ENCODE measurements at places on chromosomes 3 and 15.

- DNase-seq = no peak
These were observed 412.3 kb downstream of the ERC2 start for GRCh38 chr3:56055951-56056350.

GRCh38 chr15:57949374-57949943 lies 116.1 kb downstream of the ALDH1A2 start:
- no peak for DNase-seq

DNA sequence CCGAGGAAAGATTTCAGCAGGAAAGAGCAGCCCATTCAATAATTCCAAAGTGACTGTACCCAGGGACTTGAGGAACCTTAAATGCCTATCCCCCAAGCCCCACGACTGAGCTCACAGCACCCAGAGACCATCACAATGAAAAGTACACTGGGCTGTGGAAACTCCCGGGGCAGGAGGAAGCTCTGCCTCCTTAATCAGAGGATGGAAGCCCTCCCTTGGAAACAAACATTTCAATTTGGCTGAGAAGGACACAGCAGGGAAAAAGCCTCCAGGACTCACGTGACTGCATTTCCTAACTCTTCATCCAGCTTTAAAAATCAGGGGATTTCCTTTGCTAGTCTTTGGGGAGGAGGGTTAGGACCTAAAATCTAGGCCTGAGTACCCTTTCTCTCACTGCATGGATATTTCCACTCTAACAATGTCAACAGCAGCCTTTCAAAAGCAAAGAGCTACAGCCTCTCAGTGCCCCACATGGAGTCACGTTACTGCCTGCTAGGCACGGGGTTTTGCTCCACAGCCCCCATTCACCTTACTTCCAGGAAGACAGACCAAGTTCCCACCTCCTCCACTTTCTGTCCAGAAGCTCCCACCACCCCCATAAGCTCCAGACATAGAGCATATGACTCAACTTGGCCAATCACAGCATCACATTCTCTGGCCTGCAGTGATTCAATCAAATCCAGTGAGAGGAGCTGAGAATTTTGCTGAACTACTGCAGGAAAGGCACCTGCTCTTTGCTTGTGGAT lies 68.9 kb upstream of the WNT5A start:
- DNase-seq = no peak

DNA sequence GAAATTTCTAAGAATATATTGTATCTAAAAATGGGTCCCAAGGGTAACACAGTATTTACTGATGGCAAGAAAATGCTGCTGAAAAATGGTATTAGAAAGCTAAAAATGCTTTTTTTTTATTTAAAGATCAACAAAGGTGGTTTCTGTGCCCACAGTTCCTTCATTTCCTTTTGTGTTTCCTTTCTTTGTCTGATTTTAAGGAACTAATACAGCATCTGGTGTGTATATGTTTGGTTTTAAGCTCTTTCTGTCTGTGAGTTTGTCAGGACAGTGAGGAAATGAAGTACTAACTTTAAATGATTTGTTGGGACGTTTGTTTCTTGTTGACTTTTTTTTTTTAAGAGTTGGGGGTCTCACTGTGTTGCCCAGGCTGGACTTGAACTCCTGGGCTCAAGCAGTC lies 38.2 kb downstream of the RASA2 start:
- no peak for DNase-seq

DNA sequence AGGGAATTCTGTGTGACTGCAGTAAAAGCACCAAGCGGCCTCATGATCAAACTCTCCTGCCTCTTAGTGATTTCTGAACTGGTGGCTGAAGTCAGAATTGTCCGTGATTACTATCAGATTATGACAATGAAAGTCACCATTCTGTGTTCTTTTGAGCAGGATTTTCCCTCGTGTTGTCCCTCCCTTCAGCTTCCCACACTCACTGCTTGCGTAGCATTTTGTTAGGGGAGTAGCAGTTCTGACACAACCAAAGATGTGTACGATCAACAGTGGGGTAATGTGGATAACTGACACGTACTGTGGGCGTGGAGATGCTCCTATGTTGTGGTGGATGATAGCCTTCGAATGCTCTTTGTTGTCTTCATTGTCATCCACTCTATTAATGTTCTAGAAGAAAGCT lies 67.8 kb upstream of the ICE2 start:
- DNase-seq = no peak

DNA sequence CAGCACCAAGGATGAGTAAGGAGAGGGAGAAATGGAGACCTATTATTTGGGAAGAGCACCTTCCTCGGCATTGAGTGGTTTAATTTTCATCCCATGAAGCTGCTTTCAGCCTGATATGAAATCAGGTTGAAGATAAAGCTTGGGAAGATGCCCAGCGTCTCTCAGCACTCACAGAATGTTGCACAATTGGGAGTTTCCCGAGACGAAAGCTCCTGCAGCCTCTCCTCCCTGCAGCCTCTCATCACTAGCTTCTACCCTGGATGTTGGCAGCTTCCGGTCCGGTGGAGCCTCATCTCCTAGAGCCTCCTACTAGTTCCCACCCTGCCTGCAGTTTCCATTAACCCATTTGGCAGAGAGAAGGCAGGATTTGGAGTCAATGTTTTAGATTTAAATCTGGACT lies 40.3 kb downstream of the EDEM1 start:
- no peak for DNase-seq

- no peak for DNase-seq
These were observed 190.7 kb upstream of the MCTP2 start for GRCh38 chr15:94040541-94041248.

DNA sequence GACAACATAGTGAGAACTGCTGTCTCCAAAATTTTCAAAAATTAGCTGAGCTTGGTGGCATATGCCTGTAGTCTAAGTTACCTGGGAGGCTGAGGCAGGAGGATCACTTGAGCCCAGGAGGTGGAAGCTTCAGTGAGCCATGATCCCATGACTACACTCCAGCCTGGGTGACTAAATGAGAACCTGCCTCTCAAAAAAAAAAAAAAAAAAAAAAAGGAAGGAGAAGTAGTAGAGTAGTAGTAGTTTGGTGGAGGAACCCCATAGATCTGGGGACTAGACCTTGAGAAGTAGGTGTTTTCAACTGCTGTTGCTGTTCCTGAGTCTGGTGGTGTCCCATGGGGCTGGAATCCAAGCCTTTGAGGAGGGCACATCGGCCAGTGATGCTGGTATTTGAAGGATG lies 38.4 kb upstream of the UBE2E2 start:
- DNase-seq = no peak

DNA sequence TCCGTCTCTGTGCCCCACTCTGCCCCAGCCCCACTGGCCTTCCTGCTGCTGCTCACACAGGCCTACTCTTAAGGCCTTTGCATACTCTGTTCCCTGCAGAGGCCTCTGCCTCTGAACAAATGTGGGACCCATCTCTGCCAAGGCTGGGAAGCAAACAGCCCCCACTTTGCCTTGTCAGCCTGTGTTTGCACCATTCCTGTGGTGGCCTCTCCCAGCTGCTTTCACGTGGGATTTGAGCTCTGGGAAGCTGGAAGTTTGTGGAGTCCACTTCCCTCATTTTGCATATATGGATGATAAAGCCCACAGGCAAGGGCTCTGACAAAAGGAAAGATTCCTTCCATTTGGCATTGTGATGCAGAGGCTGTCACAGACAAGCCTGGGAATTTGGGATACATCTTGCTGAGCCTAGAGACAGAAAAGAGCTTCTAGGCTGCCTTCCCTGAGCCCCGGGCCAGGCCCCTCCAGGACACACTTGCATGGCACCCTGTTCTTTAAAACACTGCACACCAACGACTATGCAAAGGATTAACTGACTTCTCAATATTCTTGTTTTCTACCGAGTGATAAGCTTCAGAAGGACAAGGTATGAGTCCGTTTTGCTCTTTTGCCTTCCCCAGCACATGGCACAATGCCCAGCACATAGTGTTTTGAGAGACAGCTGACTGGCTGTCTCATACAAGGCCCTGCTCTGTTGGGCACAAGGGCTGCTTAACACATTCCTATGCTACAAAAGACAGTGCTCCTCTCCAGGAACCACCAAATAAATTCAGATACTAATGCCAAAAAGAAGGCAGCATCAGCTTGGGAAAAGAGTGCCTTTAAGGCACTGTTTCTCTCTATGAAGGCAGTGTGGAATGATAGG lies 120.7 kb upstream of the TOPAZ1 start:
- DNase-seq = no peak

DNA sequence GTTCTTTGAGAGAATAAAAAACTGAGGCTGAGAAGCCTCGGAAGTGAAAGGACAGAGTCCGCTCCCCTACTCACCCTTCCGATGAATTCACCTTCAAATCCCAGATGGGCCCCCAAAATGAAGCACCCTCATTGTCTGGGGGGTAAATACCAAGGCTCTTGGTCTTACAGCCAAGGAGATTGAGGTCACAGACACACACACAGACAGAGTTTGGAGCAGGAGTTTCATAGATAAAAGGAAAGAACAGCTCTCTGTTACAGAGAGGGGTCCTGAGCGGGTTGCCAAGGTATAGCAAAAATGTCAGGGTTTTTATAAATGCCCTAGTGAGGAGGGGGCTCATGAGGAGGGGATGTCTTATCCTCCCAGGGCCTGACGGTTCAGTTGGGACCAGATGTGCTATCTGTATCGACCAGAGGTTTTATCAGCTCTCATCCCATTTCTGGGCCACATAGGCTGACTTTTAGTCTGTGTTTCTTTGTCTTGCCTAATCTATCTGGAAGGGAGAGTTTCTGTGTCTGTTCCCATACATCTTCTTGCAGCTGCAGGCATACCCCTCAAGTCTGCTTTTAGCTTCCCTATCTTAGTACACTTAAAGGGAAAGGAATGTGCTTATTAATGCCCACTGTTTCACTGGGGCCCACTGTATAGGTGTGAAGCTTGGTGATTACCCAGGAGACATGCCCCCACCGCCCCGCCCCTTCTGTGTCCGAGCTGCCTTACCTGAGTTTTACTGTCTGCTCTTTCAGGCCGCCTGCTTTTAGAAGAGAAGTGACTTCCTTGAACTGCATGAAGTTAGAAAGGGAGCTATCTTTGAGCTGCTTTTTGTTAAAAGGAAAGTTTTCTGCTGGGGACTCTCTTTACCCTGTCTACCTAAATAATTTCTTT lies 66.8 kb upstream of the ATP11B start:
- no peak for DNase-seq

GRCh38 chr3:28240441-28240840 lies 978 bp upstream of the CMC1 start:
- no peak for DNase-seq

DNA sequence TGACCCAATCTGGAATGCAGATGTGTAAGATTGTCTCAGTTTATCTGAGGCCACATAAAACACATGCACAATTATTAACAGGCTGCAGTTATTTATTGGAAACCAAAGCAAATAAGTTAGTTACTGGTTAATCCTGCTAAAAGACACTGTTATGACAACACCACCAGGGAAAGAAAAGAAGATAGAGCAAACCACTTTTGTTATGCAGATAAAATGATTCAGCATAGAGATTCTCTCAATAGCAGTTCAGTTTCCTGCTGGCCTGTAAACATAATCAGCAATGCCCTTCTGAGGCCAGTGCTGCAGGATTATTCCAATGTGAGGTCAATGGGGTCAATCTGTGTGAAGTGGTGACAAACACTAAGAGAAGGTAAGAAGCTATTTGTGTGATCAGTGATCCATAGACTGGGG lies 244.4 kb downstream of the ZBTB20 start:
- DNase-seq = no peak

DNA sequence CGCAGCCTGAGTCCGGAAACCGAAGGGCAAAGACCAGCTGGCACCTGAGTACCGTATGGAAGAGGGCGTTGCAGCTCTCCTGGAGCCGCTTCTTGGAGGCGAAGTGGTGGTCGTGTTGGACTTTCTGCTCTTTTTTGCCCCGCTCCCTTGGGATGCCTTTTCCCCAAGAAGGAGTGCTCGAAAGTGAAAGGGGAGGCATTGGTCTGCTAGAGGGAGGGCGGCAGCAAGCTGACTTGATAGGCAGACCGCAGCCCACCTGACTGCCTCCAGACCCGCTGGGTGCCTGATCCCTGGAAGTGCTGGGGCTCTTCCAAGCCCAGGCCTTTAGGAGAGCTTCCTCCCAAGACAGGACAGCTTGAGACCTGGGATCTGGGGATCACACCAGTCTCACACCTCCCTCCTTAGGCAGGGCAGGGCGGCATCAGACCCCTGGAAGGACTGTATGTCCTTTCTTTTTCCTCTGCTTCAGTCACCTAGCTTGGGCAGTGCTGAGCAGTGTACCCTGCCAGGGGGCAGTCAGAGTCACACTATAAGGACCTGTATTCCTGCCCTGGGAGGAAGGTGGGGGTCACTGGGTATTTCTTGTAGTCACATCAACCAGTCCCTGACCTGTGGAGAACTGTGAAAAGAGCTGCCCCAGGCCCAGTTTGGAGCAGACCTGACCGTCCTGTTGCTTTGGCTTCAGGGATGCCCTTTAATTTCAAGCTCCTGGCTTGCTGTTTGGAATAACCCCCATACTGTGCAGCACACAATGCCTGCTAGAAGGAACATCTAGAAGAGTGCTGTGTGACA lies 2.1 kb downstream of the ACVR2B start:
- no peak for DNase-seq

GRCh38 chr3:72162649-72163184 lies 377.8 kb upstream of the PROK2 start:
- DNase-seq = no peak

DNA sequence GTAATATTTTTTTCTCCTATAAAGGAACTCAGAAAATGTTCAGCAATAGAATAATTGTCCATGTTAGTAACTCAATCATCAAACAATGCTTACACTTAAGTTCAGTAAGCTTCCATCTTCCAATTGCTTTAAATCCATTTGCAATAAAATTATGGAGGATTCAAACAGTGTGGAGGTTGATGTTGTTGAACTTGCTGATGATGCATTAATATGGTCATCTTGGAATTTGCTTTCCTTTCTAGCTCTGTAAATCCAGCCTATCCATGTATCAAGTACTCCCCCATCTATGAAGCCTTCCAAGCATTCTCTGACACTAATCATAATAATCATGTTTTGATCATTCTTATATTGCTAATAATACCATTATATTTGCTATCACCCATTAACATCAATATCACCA lies 378.4 kb upstream of the CNTN3 start:
- no peak for DNase-seq

GRCh38 chr3:52820736-52821135 lies 9.7 kb downstream of the ITIH4 start:
- DNase-seq = no peak

GRCh38 chr3:58540176-58540858 lies 3.3 kb upstream of the ACOX2 start:
- DNase-seq = no peak

GRCh38 chr3:137807998-137808397 lies 43.9 kb downstream of the SOX14 start:
- DNase-seq = no peak

DNA sequence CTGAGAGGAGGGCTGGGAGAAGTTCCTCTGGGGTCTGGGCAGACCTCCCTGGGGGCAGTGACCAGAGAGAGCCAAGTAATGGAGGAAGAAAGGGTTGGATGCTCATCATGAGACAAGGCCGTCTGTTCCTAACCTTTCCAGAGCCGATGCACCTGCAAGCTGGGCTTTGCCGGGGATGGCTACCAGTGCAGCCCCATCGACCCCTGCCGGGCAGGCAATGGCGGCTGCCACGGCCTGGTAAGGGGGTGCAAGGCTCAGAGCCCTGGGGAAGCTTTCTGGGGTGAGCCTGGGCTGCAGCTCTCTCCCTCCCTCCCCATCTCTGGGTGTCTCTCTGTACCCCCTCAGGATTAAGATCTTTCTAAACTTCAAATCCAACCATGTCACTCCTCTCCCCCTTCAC lies 16.4 kb downstream of the STAB1 start:
- DNase-seq = no peak

All from NCI-H187 treated with DMSO at 0.1 percent for 48 hours (cell line).